ENCODE measurements at places on chromosomes 5 and 9.

DNA sequence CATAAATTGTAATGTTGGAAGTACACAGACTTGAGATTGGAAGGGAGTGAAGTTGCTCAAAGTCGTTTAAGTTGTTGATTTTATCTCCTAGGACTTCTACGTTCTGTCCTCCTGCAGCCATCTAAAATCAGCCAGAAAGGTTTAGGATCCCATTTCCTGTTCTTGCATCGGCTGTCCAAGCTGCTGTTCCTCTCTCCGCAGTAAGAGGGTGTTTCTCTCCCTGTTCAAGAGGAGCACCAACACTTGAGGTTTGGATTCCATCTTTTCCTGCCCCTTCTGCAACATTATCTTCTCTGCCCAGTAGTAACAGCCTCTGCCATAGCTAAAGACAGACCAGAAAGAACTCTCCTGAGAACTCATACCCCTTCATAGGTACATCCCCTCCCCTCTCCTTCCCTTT lies 373.4 kb downstream of the GADD45G start:
- DNase-seq: no peak

DNA sequence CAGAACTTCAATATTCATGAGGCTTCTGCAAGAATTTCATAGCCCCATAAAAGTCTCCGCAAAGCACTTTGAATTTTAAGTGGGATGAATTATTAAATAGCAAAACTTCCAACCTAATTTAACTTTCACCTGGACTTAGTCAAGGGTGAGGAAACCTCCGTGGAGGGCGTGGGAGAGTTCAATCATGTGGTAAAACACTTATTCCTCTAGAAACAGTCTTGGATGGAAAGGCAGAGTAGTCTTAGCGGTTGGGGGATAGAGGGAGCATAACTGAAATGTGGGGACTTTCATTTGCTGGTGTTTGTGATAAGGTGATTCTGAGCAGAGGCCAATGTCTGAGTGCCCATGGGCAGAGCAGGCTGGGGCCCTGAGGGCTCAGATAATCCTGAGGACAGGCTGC lies 241.9 kb downstream of the IRX1 start:
- DNase-seq: no peak

DNA sequence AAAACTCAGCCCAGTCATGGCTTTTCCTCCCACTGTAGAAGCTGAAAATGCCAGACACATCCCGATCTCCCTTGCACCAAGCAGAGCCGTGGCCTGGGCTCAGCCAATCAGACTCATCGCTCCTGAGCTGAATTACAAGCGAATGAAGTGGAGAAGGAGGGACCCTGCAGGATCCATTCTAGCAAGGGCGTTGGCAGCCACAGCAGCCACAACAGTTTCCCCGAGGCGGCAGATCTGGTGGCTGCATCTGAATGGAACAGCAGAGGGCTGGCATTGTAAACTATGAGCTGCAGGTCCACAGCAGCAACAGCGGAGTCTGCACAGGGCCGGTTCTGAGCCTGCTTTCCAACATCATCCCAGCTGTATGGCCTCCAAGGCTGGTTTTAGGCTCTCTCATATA lies 23.8 kb downstream of the ALG2 start:
- DNase-seq: no peak

DNA sequence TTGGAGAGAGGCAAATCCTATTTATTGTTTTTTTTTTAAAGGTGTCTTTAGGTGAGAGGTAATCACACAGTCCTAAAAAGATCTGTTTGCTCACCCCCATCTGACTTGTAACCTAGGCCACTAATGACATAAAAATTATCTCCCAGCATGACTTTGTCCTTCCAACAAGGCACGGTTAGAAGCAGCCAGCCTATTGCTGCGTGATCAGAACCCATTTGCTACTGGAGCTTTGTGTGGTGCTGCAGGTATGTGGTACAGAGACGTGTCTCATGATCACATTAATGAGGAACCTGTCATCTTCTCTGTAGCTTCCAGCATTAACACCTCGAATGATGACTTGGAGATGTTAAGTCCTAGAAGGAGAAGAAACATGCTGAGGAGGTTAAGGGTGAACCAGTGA lies 555.8 kb upstream of the TLE4 start:
- DNase-seq: no peak

DNA sequence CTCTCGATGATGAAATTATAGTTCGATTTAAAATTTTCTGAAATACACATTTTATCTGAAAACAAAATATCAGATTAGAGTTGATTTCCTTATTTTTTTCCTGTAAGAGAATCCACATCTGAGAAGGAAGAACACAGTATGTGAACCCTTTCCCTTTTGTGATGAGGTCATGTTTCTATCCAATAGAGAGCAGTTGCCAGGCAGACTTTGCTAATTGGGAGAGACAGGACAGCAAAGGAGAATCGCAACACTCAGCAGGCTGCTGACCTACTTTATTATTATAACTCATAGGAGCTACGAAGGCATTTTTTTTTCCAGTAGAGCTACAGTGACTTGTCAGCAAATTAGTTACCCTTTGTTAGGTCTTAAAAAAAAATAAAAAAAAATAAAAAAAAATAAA lies 242.1 kb downstream of the HCN1 start:
- no peak for DNase-seq

GRCh38 chr5:100899675-100900074 lies 3.4 kb downstream of the ST8SIA4 start:
- no peak for DNase-seq

GRCh38 chr9:11023201-11023600 lies 410.4 kb upstream of the PTPRD start:
- no peak for DNase-seq

DNA sequence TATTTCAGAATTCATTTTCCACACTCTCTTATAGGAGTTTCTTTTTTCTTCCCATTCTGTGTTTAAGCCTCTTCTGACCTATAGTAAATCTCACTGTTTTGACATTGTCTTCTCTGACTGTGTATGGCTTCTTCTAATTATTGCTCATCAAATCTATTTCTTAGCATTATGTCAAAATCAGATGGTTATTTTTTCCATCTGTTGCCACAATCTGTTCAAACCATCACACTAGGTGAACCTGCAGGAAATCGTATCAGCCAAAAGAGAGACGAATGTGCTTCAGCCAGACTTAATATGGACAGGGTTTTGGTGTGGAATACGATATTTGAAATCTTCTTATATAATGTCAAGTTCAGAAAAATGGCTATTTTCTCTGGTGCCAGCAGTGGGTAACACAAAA lies 15.9 kb upstream of the SEMA4D start:
- DNase-seq: no peak

DNA sequence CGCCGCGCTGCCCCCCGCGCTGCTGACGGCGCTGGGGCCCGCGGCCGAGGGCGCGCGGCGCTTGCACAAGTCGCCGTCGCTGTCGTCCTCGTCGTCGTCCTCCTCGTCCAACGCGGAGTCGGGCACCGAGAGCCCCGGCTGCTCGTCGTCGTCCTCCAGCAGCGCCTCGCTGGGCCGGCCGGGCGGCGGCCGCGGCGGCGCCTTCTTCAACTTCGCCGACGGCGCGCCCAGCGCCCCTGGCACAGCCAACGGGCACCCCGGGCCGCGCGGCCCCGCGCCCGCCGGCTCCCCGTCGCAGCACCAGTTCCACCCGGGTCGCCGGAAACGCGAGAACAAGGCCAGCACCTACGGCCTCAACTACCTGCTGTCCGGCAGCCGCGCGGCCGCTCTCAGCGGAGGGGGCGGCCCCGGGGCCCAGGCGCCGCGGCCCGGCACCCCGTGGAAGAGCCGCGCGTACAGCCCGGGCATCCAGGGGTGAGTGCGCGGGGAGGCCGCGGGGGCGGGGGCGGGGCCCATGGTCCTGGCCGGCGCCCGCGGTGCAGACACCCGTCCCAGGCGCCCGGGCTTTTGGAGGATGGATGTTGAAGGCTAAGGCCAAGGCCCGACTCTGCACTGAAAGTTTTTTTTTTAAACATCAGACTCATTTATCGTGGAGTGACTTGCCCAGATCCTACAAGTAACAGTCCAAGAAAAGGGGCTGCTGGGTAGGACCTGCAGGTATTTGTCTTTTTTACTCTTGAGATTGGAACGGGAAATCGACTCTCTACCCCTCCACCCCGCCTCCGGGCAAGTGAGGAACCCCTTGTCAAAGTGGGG lies 1.2 kb downstream of the TENT4A start:
- DNase-seq: no peak

Measured in stimulated activated CD4-positive, alpha-beta T cell treated with anti-CD3 and anti-CD28 coated beads, Interleukin-2, amount 100 ng/mL, for 48 hours (primary cell).